RKO (cell line): ENCODE measurements at places on chromosomes 3 and 15.

GRCh38 chr3:41912280-41912679 is 49.6 kb downstream of the ULK4 start:
- DNase-seq, result no peak

DNA sequence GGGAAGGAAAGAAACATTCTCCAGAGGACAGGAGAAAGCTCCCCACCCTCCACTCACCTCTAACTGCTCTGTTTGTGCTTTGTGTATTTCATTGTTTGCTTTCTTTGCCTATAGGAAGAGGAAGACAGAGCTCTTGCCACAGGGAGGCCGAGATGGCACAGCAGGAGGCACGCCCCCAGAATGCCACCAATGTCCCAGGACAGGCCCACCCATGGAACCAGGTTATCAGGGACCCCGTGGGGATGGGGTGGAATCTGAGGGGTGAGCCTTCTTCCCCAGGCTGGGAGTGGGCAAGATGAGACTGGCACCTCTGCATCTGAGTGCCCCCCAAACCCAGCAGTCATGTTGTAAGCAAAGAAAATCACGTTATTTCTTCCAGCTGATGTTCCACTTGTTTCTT is 155.8 kb downstream of the TBC1D2B start:
- no peak for DNase-seq

DNA sequence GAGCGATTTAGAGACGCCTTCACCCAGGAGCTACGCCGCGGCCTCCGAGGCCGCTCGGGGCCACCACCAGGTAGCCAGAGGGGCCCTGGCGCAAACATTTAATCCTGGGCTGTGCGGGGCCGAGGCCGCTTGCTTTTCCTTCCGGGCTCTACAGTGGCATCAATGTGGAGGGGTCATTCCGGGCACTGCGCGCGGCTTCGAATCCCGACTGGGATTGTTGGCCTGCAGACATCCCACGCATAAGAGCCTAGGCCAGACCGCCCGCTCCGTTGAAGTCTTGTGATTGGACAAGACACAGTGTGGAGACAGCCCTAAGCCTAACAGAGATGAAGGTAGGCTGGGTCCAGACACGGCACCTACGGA is 568 bp upstream of the NCBP2 start:
- peak; percentile 62 for DNase-seq

GRCh38 chr15:39669661-39670060 is 88.8 kb downstream of the THBS1 start:
- DNase-seq, result no peak

DNA sequence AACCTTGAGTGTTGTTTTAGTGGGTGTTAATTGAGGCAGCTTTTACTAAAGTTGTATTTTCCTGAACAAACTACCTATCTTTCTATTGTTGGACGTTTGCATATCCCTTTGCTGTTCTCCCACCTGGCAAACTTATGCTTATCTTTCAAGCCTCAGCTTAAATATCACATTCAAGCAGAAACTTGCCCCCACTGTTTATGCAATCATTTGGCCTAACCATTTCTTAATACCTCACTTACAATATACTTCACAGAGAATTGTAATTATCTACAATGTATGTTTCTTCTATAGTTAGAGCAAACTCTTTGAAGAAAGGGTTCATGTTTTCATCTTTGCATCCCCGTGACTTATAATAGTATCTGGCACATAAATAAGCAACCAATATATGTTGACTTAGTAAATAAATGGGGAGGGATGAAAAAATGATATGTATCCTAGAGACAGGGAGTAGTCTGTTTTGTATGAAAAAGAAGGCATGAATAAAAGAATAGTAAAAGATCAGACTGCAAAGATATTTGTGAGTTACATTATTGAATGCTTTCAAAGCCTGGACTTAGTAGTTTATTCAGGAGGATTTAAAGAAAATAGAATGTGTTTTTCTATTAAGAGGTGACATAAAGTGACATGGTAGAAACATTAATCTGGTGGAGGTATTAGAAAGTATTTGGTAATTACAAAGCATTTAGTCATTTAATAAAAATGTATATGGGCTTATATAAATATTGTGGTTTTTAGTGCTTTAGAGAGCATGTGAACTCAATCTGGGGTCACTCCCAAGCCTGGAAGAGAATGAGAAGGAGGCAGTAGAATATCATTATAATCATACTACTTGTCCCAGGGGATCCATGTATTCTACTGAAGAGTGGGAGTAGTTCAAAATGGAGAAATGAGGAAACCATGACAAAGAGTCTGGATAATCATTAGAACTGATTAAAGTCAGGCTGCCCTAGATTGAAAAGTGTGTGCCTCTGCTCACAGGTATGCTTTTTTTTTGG is 60.0 kb upstream of the DCBLD2 start:
- no peak for DNase-seq

- DNase-seq, result no peak
Observed at GRCh38 chr3:188711881-188712247, 459.9 kb upstream of the TPRG1 start.

GRCh38 chr3:107600780-107601179 is 78.0 kb downstream of the BBX start:
- no peak for DNase-seq

- DNase-seq, result no peak
Observed at GRCh38 chr3:142566096-142566495, 12.4 kb downstream of the ATR start.
